CD4-positive, alpha-beta memory T cell (primary cell): ENCODE measurements at places on chromosomes 2 and 18. TPM values are rescaled to one million over a fixed set of nuclear protein-coding genes. Genes with fewer than 3 reads are reported as not detected.

The LYG2 gene
- not detected for polyA plus RNA-seq

The IL1RL1 gene
- polyA plus RNA-seq: not detected

DNA sequence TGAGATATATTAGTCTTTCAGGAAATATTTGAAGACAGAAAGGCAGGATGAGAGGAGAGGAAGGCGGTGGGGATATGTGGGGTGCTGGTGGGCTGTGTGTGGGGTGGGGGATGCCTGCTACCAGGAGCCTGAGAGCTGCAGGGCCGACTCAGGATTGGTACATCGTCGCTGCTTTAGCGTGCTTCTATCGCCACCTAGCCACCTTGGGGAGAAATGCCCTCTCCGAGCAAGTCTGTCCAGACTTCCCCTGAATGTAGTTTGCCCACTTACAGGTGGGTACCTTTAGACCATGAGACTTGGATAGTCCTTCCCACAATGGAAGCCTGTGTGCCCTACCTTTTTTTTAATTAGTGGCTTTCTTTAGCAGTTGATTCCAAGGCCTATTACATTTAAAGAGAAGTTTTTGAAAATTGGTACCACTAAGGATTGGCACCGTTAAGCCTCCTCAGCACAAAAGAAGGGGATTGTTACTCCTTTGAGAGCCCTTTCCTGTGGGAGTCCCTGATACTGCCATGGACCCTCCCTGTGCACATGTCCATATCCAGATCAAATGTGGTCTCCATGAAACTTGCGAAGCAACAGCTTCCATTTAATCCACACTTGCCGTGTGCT lies 114.1 kb upstream of the NDUFV2 start:
- no peak overlapping the region for H3K27ac ChIP-seq
- H3K4me1 ChIP-seq: no peaks in the 10 kb centered on the region

The C2orf15 gene
- 4.7 TPM for polyA plus RNA-seq
